HCT116 (cell line): ENCODE measurements at places on chromosomes 1 and 21.

DNA sequence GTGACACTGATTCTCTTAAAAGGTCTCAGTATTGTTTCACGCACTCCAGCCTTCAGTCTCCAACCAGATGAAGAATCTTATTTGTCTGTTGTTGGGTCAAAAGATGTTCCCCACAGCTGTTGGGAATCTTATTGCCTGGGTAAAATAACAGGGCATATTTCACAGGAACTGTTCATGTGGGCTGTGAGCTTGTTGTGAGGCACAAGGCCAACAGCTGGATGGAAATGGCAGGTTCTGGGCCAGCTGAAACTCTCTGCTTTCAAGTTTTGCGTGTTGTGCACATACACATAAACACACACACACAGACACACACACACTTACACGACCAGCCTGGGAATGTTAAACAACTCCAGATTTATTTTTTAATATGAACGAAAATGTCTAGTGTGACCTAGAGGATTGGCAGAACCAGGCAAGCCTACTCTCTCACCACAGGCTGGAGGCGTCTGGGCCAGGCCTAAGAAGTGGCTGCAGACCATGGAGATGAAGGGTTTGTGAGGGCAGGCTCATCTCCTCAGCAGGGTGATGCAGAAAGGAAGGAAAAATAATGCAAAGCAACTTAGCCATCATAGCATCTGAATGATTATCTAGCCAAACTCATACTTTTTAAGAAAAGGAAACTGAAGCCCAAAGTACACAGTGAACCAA lies 357.0 kb downstream of the TTLL7 start:
- H3K27ac ChIP-seq = no peak overlapping the region
- H3K36me3 ChIP-seq = no peaks in the 10 kb centered on the region
- no peak for DNase-seq
- H3K4me1 ChIP-seq = no peaks in the 10 kb centered on the region
- H3K4me3 ChIP-seq = no peak overlapping the region
- 0 out of 2 replicates have a peak, but pooled peaks cover 5% of the 10 kb centered on the region for H3K27me3 ChIP-seq

DNA sequence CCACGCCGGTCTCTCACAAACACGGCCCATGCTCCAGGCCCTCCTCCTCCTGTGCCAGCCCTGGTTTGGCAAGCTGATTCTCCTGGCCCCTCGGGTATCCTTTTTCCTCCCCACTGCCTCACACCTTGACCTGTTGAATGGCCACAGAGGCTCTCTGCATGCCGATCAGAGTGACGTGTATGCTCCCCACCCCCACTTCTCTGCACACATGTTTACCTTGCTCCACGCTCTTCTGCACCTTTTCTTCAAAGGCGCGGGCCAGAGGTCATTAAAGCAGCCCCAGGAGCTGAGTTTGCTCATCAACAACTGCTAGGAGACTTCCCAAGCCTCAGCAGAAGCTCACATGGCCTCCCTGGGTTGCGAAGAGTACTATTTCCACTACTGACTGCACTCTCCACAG lies 139.3 kb upstream of the EDN2 start:
- no peak for DNase-seq
- H3K4me3 ChIP-seq = no peak overlapping the region
- H3K4me1 ChIP-seq = peaks cover 34% of the 10 kb centered on the region

- no peak overlapping the region for H3K4me3 ChIP-seq
- 0 out of 2 replicates have a peak, but pooled peaks cover 8% of the 10 kb centered on the region for H3K36me3 ChIP-seq
- no peaks in the 10 kb centered on the region for H3K4me1 ChIP-seq
Observed at GRCh38 chr1:246647513-246647912, 76.7 kb upstream of the SCCPDH start.

- no peak overlapping the region for H3K27ac ChIP-seq
- H3K4me1 ChIP-seq = peaks cover 6% of the 10 kb centered on the region
Observed at GRCh38 chr1:151287341-151287699, 5.2 kb downstream of the ZNF687 start.

DNA sequence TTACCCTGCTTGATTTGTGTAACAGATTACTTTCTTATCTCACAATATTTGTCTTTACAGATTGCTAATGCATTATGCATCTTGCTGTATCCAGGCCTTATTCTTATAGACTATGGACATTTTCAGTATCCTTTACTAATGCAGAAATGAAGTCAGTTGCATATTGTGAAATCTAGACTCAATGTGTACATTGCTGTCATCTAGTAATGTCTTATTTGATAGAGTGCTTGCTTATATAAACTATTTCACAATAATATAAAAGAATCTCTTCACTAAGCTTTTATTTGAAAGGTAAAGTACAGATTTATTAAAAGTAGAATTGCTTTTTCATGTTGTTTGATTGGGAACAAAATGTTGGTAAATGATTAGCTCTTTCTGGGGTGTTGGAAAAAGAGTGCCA lies 39.6 kb downstream of the ALG6 start:
- H3K27me3 ChIP-seq = no peaks in the 10 kb centered on the region
- no peak overlapping the region for H3K27ac ChIP-seq
- no peak for DNase-seq
- no peaks in the 10 kb centered on the region for H3K36me3 ChIP-seq
- H3K4me1 ChIP-seq = no peaks in the 10 kb centered on the region
- no peak overlapping the region for H3K4me3 ChIP-seq

DNA sequence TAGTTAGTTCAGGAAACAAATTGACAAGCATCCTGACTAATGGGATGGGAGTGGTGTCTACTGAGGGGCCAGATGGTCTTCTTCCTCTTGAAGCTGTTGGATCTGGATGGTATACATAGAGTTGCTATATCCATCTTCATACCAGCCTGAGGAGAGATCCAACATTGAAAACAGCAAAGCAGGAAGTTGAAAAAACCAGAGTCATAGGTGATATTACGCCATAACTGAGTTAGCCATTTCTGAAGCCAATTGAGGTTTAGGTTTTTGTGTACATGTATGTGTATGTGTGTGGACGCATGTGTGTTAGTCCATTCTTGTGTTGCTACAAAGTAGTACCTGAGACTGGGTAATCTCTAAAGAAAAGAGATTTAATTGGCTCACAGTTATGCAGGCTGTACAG lies 2.3 kb upstream of the TSPAN2 start:
- no peak overlapping the region for H3K4me3 ChIP-seq
- no peaks in the 10 kb centered on the region for H3K36me3 ChIP-seq
- H3K4me1 ChIP-seq = 0 out of 2 replicates have a peak, but pooled peaks cover 4% of the 10 kb centered on the region
- H3K27me3 ChIP-seq = no peaks in the 10 kb centered on the region
- H3K27ac ChIP-seq = no peak overlapping the region

DNA sequence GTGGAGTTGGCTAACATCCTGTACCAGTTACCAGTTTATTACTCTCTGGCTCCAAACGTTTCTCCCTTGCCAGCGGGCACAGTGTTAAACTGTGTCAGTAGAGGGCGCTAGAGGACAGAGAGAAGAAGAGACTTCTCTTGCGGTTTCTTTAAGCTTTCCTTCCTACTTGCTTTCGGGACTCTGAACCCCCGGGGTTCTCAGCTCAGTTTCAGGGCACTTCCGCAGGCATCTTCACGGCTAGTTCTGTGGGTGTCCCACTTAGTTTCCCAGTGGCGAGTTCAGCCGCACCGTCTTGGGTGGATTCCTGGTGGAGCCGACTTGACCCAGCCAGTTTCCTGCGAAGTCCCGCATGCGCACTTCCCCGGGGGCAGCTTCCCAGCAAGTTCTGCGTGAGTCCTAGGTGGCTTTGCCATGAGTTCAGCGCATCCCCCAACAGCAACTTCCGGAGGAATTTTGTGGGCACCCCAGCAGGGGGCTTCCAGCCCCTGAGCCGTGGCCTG lies 37.9 kb upstream of the BTG2 start:
- peak overlapping the region; percentile 49 for H3K27ac ChIP-seq
- H3K27me3 ChIP-seq = no peaks in the 10 kb centered on the region
- no peaks in the 10 kb centered on the region for H3K36me3 ChIP-seq

GRCh38 chr21:32917362-32918135 lies 108.2 kb upstream of the OLIG2 start:
- no peaks in the 10 kb centered on the region for H3K4me1 ChIP-seq
- no peak for DNase-seq
- peaks cover 24% of the 10 kb centered on the region; the same call in 1 of the 2 replicates for H3K27me3 ChIP-seq
- no peaks in the 10 kb centered on the region for H3K36me3 ChIP-seq
- no peak overlapping the region for H3K27ac ChIP-seq

- no peak for DNase-seq
- H3K27me3 ChIP-seq = no peaks in the 10 kb centered on the region
- H3K4me3 ChIP-seq = peak overlapping the region; percentile 85
Observed at GRCh38 chr1:153922076-153922971, 448 bp downstream of the GATAD2B start.

- no peak for DNase-seq
- no peak overlapping the region for H3K4me3 ChIP-seq
- H3K27me3 ChIP-seq = no peaks in the 10 kb centered on the region
- no peaks in the 10 kb centered on the region for H3K36me3 ChIP-seq
- peaks cover 8% of the 10 kb centered on the region for H3K4me1 ChIP-seq
Observed at GRCh38 chr1:117142200-117142599, 20.7 kb upstream of the TRIM45 start.

GRCh38 chr1:240287722-240288121 lies 196.0 kb downstream of the FMN2 start:
- no peaks in the 10 kb centered on the region for H3K27me3 ChIP-seq
- no peaks in the 10 kb centered on the region for H3K36me3 ChIP-seq
- H3K4me1 ChIP-seq = no peaks in the 10 kb centered on the region
- H3K27ac ChIP-seq = no peak overlapping the region

- no peaks in the 10 kb centered on the region for H3K36me3 ChIP-seq
- no peak overlapping the region for H3K4me3 ChIP-seq
- no peaks in the 10 kb centered on the region for H3K4me1 ChIP-seq
- no peak for DNase-seq
- no peaks in the 10 kb centered on the region for H3K27me3 ChIP-seq
Observed at GRCh38 chr21:28604946-28605537, 387.6 kb downstream of the LTN1 start.

GRCh38 chr1:90393025-90393424 lies 324.1 kb downstream of the BARHL2 start:
- no peaks in the 10 kb centered on the region; the same call in 1 of the 2 replicates for H3K27me3 ChIP-seq
- no peak overlapping the region for H3K27ac ChIP-seq
- DNase-seq = no peak
- no peaks in the 10 kb centered on the region for H3K36me3 ChIP-seq

GRCh38 chr1:45945426-45945825 lies 142.0 kb downstream of the MAST2 start:
- DNase-seq = no peak
- no peak overlapping the region for H3K4me3 ChIP-seq
- no peaks in the 10 kb centered on the region for H3K36me3 ChIP-seq
- H3K4me1 ChIP-seq = peaks cover 3% of the 10 kb centered on the region; the same call in 1 of the 2 replicates
- H3K27ac ChIP-seq = no peak overlapping the region

DNA sequence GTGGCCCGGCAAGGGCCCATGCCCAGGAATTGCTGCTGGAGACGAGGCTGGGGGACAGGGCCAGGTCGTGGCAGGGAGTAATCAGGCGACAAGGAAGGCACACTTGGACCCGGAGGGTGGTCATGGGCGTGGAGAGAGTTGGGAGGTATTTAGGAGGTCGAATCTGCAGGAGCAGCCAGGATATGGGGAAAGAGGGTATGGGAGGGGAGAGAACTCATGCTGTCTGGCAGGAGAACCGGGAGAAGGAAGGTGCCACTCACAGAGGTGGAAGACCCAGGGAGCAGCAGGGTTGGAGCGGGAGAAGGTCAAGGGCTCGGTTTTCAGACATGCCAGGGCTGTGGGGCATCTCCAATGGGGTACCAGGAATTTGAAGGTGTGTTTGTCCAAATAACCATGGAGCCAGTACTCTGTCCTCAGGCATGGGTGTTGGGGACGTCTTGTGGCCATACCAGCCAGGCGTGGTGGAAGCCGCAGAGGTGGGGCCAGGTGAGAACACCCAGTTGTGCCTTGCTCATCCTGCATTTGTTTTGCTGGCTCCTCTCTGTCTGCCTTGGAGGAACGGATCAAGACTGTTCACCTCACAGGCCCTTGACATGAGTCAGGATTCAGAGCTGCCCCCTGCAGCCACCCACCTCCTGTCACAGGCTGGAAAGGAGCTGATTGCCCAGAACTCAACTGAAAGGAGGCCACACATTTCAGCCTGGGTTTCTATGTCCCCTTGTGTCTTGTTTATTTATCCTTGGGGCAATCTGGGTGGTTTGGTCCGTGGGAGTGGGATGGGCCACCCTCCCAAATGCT lies 111.6 kb downstream of the SPSB1 start:
- H3K27me3 ChIP-seq = no peaks in the 10 kb centered on the region
- H3K4me3 ChIP-seq = no peak overlapping the region
- H3K4me1 ChIP-seq = peaks cover 38% of the 10 kb centered on the region
- no peak for DNase-seq

DNA sequence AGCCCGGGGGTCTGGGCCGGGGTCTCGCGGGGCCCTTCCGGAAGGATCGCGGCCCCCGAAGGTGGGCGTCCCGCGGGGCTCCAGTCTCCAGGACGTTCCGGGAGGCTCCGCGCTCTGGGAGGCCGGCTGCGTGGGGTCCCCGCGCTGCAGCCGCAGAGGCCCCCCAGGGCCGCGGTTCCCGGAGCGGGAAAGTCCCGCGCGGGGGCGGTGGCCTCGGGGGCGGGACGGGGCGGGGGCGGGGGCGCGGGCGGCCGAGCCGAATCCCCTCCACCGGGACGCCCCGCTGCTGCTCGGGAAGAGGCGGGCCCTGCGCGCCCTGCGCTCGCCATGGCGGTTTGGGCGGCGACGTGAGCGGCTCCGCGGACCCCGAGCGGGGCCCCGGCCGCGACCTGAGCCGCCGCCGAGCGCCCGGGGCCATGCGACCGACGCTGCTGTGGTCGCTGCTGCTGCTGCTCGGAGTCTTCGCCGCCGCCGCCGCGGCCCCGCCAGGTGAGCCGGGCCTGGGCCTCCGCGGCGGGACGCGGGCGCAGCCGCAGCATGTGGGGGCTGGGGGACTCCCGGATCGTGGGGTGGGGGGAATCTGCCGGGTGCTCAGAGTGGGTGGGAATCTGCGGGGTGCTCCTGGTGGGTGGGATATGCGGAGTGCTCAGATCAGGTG lies at the start of gene IFNGR2:
IFNGR2 (plus strand) TSS at position 286 of the 658 bp plus-strand sequence; CDS start at position 417, 131 bp downstream.
- H3K4me1 ChIP-seq = peaks cover 44% of the 10 kb centered on the region
- DNase-seq = no peak
- no peaks in the 10 kb centered on the region for H3K36me3 ChIP-seq
- peak within 1 kb of the TSS; percentile 87 for H3K4me3 ChIP-seq

DNA sequence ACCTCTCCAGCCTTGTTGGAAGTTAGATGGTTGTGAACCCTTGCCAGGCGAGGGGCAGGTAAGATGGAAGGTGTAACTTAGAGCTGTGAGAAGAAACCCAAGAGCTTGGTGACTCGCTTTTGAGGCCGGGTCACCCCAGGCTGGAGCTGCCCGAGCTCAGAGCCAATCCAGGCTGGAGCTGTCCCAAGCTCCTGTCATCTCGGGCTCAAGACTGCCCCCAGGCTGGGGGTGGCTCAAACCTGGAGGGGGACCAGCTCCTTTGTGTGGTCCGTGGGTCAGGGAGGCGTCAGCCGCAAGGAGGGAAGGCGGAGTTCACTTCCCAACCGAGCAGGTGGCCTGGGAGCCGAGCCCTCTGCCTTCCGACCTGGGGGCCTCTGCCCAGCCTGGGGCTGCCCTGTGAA lies 2.0 kb downstream of the HUNK start:
- no peak for DNase-seq
- H3K27me3 ChIP-seq = peaks cover 41% of the 10 kb centered on the region
- H3K36me3 ChIP-seq = no peaks in the 10 kb centered on the region
- H3K27ac ChIP-seq = no peak overlapping the region
- no peak overlapping the region for H3K4me3 ChIP-seq
